ENCODE measurements at places on chromosomes 2 and 18.
A peak's percentile ranks its signal among the peaks of the same experiment; 100 is the strongest.

DNA sequence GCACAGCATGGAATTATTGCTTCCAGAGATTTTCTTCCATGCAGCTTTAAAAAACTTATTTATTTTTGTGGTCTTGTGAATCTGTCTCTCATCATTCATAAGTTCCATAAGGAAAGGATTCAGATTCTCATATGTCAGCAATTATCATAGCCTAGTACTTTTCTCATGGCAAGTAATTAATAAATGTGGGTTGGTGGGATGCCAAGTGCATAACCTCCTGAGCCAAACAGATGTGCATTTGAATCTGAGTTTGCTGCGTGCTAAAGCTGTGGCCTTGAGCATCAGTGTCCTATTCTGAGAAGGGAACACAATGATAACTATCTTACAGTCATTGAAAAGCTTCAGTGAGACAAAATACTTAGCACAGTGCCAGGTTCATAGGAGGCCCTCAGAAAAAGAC is 331.9 kb downstream of the PDE11A start:
- DNase-seq, result no peak

DNA sequence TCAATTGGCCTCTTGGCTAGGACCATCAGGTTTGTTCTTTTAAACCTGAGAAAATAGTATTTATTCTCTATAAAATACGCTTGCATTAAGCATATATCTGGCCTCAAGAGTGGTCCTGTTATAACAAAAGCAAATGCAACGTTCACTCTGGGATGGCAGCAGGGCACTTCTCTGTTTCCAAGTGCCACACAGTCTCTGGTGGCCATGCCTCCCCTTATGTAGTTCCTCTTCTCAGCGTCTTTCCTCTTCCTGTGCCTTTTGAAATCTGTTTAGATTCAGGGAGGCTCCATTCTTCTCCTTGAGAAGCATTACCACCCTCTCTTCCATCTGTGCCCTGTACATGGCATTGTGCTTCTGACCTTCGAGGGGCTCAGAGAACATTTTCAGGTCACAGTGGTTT is 51.9 kb downstream of the TSHZ1 start:
- no peak for DNase-seq

DNA sequence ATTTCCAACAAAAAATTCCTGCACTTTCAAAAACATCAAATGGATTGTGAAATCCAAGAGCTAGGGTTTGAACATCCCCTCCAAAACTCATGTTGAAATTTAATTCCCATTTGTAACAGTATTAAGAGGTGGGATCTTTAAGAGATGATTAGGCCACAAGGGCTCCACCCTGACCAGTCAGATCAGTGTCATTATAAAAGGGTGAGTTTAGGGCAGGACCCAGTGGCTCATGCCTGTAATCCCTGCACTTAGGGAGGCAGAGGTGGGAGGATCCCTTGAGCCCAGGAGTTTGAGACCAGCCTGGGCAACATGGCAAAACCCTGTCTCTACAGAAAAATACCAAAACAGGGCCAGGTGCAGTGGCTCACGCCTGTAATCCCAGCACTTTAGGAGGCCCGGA is 8.9 kb downstream of the GTF3C2 start:
- no peak for DNase-seq

DNA sequence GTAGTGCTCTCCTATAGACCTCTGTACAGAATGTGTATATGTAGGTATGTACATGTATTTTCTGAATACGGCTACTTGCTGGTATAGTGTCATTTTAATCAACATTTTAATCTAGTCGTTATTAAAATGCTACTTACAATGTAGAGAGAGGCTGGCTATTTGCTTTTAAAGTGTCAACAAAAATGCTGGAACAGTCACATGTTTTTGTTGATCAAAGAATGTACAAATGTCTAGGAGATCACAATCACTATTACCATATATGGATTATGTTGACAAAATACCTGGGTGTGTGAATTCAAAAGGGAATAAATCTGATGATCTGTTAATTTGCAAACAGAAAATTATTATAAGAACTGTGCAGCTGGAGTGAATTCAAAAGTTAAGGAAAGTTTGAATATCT is 170.3 kb downstream of the CAMKMT start:
- DNase-seq, result no peak

GRCh38 chr2:215619022-215619958 is 183.4 kb upstream of the FN1 start:
- DNase-seq, result peak; percentile 49

DNA sequence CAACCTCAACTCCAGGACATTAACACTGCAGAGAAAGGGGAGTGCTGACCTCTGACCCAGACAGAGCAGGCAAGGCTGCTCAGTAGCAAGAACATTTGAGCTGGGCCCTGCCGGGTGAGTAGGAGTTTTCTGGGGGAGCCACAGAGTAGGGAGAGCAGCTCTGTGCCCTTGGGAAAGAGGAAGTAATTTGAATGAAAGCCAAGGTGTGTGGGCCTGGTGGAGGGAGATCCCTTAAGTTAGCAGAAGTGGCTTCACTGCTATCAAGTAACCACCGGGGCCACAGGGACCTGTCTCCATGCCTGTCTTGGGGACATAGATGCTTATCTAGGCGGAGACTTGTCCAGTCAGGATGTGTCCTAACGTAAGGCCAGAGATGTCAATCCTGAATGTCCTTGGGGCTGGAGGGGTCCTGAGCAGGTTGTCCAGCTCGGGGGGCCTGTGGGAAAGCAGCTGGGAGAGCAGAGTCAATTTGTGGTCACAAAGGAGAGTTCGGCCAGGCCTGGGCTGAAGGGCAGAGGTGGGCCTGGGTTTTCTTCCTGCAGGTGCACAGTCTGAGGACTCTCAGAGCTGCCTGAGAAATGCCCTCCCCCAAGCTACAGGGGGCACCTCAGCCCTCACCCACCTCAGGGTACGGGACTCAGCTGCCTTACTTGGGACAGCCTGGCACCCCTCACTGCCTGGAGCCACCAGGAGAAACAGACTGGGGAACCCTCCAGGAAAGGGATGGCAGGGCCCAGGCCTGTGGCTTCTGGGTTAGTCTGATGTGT is 15.0 kb upstream of the OTOF start:
- no peak for DNase-seq

DNA sequence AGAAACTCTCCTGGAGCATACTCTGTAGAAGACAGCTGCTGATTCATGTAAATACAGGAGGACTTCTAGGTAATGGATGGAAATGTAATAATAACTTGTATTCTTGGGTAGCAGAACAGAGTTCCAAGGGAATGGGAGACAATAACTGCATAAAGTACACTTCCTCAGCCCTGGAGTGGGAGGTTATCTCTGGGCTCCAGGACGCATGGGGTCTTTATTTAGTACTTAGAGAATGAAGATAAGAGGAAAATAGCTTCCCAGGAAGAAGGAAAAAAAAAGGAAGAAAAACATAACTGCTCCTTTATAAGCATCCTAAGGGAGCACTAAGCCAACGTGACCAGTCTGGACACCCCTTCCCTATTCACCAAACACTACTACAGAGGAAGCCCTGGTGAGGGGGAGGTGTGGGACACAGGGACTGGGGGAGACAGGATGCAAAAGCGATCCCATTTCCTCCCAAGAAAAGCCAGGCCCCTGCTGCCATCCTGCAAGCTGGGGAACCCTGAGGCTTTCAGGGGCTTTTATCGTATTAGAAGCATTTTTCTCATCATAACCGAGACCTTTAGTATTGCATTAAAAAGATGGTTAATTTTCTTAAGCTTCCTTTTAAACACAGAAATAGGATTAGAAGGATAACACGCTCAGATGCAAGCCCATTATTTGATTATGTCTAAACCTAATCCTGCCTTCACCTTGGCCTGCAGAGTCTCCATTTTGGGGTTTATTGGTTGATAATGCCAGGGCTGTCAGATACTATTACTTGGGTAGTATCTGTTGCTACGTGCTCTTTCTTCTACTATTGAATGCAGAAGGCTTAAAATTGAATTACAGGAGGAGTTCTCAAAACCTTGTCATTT is 78.5 kb downstream of the KLF7 start:
- DNase-seq, result no peak

- DNase-seq, result no peak
Measured at GRCh38 chr2:149595056-149595963, 7.7 kb upstream of the MMADHC start.

- DNase-seq, result no peak
Measured at GRCh38 chr2:99728166-99728565, 238.3 kb upstream of the REV1 start.

DNA sequence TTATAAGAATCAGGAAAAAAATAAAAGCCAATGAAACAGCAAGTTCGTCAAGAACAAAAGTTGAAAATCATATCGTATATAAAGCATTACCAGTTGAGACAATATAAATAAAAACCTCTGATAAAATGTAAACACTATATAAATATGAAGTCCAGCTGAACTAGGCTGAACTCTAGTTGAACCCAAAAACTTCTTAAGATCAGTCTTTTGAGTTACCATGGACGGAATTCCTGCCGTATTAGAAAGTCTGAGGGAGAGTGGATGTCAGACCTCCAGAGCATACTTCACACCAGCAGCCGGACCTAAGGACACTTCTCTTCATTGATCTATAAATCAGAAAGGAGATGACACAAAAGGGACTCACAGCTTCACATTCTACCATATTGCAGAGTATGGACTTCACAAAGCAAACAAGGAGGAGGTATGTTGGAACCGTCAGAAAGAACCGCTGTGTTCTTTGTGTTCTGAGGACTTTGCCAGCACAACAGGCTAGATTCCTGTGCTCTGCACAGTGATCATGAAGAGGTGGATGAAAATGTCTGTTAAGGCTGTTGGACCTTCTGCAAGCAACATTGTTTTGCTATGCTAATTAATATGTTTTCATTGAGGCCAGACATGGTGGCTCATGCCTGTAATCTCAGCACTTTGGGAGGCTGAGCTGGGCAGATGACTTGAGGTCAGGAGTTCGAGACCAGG is 67.2 kb upstream of the SP5 start:
- DNase-seq, result no peak

DNA sequence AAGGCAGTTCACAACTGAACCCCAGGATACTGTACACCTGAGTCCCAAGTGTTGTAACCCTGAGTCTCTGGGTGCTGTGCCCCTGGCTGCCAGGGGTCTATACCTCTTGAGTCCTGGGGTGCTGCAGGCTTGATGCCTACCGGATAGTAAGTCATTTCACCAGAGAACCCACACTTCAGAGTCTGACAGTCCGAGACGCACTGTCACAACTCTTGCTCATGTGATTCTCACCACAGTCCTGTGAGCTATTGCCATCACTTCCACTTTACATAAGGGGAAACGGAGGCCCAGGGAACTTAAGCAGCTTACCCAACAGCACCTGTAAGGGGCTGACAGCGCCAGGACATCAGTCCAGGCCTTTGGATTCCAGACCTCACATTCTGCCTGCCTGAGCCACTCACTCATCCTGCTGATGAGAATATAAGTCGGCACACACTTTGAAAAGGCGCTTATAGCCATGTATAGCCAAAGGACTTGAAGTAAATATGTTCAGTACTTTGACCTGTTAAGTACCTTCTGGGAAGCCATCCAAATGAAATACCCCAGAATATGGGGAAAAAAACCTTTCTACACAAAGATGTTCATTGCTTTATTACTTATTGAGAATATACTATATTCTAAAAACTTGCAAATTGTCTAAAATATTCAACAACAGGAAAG is 180.7 kb upstream of the ID2 start:
- DNase-seq, result no peak

- no peak for DNase-seq
Measured at GRCh38 chr2:216758256-216759155, 63.2 kb upstream of the IGFBP5 start.

GRCh38 chr2:121237980-121238665 is 46.9 kb downstream of the TFCP2L1 start:
- peak; percentile 13 for DNase-seq

GRCh38 chr2:154402213-154402612 is 296.3 kb upstream of the KCNJ3 start:
- no peak for DNase-seq

- DNase-seq, result no peak
Measured at GRCh38 chr2:222301053-222301795, 2.4 kb upstream of the PAX3 start.

DNA sequence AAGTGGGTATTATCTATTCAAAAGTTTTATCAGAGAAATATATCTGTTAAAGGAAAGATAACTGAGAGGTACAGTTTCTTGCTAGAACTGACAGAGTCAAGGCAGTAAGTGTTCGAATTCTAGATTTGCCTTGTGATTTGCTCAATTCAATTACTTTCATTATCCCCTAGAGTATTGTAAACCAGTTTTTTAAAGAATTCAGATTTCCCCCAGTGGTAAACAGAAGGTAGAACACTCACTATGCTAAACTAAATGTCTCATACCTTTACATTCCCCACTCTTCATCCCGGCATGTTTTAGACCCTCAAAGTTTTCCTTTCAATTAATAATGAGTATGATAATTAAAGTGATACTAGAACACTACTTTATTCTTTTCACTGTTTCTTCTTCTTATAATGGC is 28.6 kb downstream of the TTC21B start:
- no peak for DNase-seq

GRCh38 chr2:96928277-96928781 is 58.1 kb downstream of the FAM178B start:
- no peak for DNase-seq

- no peak for DNase-seq
Measured at GRCh38 chr2:26840937-26841610, 6.9 kb upstream of the DPYSL5 start.

DNA sequence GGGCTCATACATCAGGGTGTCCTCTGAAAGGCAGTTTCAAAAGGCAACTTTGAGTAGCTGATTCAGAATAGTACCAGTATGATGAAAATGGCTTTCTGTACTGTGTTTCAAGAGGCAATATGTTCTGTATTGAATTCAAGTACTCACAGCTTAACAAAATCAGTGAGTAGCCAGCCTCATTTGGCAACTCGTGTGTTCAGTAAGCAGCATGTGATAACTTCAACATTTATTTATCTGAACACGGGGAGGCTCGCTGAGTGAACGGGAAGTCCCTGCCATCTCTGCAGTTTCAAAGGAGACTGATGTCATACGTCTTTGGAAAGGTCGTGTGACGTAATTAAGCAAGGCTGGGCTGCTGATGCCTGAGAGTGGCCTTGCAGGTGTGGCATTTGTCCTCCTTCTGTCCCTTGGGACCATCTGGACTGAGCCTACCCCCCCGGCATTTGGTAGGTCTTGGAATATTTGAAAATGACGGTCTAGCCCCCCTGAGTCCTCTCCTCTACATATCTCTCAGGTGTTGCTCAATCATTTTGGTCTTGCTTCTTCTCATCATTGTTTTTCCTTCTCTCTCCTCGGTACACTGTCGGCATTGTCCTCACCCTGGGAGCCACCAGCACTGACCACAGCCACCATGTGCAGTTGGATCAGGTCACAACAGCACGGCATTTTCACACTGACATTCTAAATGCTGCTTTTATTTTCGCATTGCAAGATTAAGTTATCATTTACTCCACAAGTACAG is 62.8 kb downstream of the SMIM21 start:
- DNase-seq, result peak; percentile 7

- no peak for DNase-seq
Measured at GRCh38 chr18:2655178-2655953, at the start of gene SMCHD1. SMCHD1 (plus strand) TSS chr18:2655726; CDS start chr18:2656076, 350 bp downstream.

DNA sequence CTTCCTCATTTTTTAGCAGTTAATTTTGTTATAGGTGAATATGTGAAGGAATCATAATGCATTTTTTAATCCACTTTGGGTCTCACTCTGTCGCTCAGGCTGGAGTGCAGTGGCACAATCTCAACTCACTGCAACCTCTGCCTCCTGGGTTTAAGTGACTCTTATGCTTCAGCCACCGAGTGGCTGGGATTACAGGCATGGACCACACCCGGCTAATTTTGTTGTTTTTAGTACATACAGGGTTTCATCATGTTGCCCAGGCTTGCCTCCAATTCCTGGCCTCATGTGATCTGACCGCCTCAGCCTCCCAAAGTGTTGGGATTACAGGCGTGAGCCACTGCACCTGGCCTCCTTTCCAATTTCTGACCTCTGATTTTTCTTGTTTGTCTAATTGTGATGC is 17.7 kb downstream of the SCYGR5 start:
- no peak for DNase-seq

- DNase-seq, result no peak
Measured at GRCh38 chr2:191574232-191574631, 103.7 kb upstream of the NABP1 start.
